AG10803 (cell line): ENCODE measurements at places on chromosomes 3 and 15.

DNA sequence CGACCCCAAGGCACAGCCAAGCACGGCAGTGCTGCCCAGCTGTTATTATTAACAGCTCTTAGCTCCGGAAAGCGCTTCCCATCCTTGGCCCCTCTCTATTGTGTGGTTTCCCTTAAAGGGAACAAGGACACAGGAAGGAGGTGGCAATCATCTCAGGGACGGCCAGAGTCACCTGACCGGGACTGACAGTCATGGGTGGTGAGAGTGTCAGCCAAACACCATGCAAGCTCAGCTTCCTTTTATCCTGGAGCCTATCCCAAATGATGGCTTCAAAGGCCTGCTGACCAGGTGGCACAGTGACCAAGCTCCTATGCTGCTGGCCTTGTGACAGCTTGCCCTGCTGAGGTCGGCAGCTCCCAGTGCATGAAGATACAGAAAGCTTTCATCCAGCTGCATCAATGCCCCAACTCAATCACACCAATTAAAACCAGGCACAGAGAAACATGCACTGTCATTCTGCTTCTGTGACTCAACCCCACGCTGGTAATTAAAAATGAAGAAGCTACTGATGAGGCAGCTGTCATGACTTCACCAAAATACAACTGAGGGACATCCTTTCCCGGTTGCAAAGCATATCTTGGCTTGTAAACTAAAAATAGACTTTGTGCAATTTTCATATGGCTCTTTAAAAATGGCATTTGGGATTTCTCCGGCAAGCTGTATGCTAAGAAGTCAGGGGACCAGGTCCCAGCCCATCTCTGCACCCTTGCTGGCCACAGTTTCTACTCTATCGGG is 34.0 kb downstream of the PCSK6 start:
- DNase-seq, result peak; percentile 62

GRCh38 chr15:46496491-46497115 is 861.8 kb downstream of the SQOR start:
- DNase-seq, result no peak

GRCh38 chr15:38091078-38091645 is 156.7 kb downstream of the TMCO5A start:
- DNase-seq, result no peak

DNA sequence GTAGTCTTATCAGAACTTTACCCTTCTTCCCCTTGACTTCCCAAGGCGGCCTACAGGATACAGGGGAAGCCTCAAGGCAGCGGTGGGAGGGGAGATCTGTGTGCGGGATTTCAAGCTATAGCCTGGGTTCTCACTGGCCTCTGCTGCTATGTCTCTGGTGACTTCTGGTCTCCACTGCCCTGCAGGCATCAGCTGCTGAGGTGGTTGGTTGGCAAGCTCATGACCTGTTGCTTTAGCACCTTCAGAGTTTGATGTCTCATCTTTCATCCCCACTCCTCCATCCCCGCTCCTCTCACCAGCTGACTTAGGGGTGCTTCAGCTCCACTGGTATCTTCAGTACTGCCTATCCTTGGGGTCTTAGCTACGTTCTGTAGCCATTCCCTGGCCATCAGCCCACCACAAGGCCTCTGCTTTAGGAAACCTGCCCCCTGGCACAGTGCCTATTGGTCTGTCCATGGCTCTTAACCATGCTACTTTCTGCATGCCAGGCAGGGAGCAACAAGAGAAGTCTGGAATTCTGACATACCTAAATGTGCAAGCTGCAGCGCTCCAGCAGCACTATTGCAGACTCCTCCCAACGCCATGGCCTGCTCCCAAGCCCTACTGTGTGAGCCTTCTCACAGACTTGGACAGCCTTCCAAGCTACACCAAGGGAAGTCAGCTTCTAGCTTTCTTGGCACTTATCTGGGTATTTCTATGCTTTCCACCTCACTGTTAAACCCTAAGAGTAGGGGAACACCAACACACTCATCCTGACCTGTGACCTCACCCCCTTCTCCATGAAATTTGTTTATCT is 1.8 kb upstream of the YEATS2 start:
- DNase-seq, result no peak

DNA sequence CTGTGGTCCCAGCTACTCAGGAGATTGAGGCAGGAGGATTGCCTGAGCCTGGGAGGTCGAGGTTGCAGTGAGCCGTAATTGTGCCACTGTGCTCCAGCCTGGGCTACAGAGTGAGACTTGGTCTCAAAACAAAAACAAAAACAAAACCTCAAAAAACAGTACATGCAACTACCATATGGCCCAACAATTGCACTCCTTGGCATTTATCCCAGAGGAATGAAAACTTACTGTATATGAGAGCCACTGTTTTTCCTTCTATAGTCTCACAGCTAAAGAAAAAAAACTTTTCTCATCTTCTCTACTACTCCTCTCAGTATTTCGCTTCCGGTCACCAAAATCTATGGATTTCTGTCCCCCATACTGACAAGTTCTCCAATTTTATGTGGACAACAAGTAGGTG is 84.3 kb downstream of the FLNB start:
- peak; percentile 28 for DNase-seq

GRCh38 chr15:101482526-101483371 is 6.8 kb downstream of the PCSK6 start:
- DNase-seq, result no peak

DNA sequence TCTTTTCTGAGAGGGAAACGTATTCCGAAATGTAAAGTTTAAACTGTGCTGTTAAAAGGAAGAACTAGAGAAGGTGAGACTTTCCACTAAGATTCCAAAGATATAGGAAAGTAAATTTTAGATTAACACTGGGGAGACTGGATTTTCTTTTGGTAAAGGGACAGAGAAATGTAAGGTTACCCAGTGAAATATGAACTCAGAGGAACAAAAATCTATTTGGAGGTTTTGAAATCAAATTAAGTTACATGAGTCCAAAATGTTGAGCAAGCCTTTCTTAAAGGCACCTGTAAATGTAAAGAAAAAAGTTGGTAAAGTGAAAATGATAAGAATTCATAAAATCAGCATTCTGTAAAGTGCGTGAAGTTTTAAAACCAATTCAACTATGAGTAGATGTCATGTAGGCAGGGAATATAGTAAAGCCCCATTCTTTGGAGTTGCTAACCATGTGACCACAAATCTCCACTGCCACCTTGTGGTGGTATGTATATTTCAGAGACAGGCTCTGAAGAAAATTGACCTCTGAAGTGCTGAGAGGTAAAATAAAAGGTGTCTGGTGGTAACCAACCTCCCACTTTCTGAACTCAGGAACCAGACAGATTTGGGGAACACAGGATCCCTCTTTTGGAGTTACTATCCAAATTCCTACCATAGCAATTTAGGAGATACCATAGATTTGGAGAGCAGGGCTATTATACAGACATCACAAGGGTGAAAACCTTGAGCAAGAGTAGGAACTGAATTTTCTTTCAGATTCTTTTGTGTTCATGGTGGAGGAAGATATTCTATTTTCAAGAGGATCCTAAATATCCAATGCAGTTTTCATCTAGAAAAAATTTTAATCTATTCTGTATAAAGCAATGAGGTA is 215.3 kb downstream of the ROBO2 start:
- peak; percentile 55 for DNase-seq

DNA sequence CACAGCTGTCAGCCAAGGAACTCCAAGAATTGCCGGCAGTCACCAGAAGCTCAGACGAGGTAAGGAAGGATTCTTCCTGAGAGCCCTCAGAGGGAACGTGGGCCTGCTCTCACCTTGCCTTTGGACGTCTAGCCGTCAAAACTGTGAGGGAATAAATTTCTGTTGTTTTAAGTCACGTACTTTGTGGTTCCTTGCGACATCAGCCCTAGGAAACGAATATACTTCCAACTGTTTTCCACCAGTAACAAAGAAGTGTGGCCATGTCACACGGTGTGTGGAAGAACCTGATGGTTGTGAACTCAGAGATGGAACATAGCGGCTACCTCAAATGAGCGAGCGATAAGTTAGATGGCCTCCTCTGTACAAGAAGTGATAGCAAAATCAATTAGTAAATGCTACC is 41.0 kb upstream of the B3GNT5 start:
- no peak for DNase-seq

DNA sequence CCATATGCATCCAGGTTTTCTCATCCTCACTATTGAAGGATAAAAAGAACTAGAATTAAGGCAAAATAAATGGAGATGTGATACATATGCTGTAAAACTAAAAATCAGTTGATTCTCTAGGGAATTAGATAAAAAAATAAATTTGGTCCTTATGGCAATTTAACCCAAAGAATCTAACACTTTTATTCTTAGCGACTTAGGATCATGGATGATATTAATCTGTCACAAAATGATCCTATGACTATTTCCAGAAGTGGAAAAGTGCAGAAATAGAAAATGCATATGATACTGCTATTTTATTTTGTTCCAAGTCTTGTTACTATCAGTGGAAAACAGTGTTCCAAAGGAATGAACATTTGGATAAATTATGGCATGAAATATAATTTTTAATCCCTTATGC is 746.3 kb downstream of the ROBO2 start:
- no peak for DNase-seq

DNA sequence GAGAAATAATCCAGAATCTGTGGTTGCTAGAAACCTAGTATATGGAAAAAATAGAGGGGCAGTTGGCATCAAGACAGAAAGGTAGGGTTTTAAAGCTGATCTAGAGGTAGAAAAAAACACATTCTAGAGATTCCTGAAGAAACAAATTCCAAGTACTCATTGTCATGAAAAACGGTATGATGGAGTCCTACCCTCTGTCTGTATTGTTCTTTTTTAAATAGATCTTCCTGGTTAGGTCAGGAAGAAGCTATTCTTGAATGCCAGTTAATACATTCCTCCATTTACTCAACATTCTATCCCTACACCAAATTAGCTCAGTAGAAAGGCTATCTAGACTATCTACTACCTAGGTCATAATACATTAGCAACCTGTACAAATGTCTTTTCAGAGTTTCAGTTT is 364.7 kb downstream of the FHIT start:
- no peak for DNase-seq

GRCh38 chr3:13278783-13279531 is 141.2 kb downstream of the NUP210 start:
- no peak for DNase-seq

DNA sequence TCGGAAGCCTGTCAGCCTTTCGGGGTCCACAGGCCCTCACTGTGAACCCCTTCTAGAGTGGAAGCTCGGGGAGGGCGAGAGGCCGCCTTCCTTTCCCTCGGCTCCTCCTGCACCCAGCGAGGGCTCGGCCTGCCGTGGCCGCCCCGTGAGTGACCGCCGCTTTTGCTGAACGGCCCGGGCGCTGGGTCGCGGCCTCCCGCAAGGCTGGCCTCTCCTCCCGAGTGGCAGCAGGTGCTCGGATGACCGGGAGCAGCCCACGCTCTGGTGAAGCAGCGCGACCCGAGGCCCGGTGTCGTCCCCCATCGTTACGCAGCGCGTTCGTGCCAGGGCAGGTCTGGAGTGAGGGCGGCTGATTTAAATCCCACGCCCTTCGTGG is 53.8 kb downstream of the LRRK1 start:
- DNase-seq, result no peak

DNA sequence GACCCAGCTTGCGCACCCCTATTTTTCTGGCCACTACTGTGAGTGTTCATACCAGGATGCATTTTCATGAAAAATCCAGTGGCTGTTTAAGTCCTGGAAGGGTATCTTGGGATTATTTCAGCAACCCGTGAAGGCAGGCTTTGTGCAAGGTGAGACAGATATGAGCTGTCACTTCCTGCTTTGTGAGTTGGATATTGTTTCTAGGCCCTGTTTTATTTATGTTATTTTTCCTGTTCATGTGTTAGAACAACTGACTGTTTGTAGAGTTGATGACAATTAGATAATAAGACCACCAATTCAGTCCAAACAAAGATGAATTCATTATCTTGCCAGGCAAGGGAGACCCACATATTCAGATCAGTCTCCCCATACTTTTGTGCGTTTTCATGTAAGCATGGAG is 42.5 kb downstream of the ZBTB38 start:
- DNase-seq, result no peak

DNA sequence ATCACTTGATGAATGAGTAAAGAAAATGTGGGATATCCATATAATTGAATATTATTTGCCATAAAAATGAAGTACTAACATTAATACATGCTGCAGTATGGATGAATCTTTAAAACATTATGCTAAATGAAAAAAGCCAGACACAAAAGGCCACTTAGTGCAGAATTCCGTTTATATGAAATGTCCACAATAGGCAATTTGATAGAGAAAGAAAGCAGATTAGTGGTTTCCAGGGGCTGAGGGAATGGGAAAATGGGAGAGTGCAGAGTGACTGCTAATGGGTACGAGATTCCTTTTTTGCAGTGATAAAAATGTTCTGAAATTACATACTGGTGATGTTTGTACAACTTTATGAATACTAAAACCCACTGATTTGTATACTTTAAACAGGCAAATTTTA is 126.7 kb downstream of the FRMD5 start:
- DNase-seq, result no peak

- DNase-seq, result no peak
Observed at GRCh38 chr3:150508401-150508800, 37.9 kb downstream of the SERP1 start.

- DNase-seq, result peak; percentile 40
Observed at GRCh38 chr3:173891272-173892100, 493.9 kb downstream of the NLGN1 start.

- no peak for DNase-seq
Observed at GRCh38 chr3:19595884-19596283, 338.1 kb downstream of the EFHB start.

DNA sequence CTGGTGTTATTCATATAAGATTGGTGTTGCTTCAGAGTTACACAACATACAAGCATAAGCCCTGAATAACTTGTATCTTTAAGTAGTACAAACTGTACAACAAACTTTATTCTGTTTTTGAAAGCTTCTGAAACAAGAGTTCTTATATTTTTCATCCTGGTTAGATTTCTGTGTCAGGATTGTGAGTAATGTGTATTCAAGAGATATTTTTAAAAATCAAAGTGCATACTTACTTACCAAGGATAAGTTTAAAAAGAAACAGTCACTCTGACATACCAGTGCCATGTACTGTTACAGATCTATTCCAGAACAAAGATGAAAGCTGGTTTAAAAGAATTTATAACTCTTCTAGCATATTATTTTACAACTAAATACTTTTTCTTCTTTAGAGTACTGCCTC is 755.1 kb downstream of the ZPLD1 start:
- DNase-seq, result no peak

DNA sequence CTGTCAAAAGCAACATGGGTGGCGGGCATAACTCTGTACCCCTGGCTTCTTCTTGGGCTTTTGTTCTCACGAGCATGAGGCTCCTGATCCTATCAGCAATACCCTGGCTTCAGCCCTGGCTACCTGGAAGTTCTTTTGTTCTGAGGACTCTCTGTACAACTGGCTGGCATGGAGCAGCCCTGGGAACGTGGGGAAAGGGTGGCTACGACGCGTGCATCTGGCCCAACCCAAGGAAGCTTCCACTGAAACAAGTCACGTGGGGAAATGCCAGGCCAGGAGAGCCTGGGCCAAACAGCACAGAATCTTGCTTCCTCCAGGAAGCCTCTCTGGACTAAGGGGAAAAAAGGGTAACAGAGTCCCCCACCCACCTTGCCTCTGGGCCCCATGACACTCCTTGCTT is 22.7 kb upstream of the ATP2B2 start:
- DNase-seq, result no peak
